ENCODE measurements at places on chromosomes 7 and 10.
A peak's percentile ranks its signal among the peaks of the same experiment; 100 is the strongest.

GRCh38 chr10:125936331-125936730 is 40.0 kb downstream of the FANK1 start:
- no peak for DNase-seq

- no peak for DNase-seq
Measured at GRCh38 chr7:127901895-127902703, 129.1 kb downstream of the LRRC4 start.

GRCh38 chr7:2243458-2243857 is 1.4 kb downstream of the NUDT1 start:
- DNase-seq: no peak

- no peak for DNase-seq
Measured at GRCh38 chr10:127550861-127551260, 1.8 kb downstream of the NPS start.

- no peak for DNase-seq
Measured at GRCh38 chr10:56537984-56538383, 176.9 kb upstream of the ZWINT start.

GRCh38 chr7:67916571-67917436 is 920.2 kb downstream of the TYW1 start:
- no peak for DNase-seq

- DNase-seq: no peak
Measured at GRCh38 chr7:116150588-116150987, 59.8 kb upstream of the TES start.

DNA sequence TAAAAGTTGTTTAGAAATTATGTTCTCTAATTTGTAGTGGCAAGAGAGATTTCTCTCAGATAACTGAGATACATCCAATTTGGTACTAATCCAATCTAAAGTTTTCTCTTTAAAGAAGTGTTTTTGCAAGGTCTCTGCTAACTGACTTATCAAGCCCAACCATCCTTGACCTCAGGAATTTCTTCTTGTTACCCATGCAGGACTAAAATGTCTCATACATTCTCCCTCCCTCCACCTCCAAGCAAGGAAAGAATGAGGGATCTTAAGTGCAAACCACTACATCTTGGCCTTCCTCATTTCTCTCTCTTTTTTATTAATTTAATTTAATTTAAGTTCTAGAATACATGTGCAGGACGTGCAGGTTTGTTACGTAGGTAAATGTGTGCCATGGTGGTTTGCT is 12.8 kb downstream of the NRAP start:
- DNase-seq: no peak

- DNase-seq: peak; percentile 45
Measured at GRCh38 chr7:117127585-117128168, 174.4 kb downstream of the ST7 start.

- no peak for DNase-seq
Measured at GRCh38 chr7:134317434-134317833, 704 bp upstream of the SLC35B4 start.

GRCh38 chr10:2986391-2986801 is 81.0 kb upstream of the PFKP start:
- no peak for DNase-seq

DNA sequence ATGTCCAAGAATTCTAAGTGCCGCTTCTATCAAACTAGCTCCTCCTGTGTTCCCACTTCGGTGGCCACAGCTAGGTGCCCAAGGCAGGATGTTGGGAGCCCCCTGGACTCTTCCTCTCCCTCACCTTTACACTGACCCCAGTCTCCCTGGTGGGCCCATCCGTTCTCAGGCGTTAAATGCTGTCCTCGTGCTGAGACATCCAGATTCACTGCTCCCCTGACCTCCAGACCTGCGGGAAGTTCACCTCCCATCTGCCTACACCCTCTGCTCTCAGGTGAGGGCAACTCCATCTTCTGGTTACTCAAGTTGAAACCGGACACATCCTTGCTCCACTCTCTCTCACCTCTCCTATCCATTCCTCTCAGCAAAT is 114.3 kb downstream of the ARHGAP22 start:
- no peak for DNase-seq
